Activated CD8-positive, alpha-beta memory T cell treated with anti-CD3 and anti-CD28 coated beads, Interleukin-2, amount 50 U/mL, for 48 hours (primary cell): ENCODE measurements at places on chromosomes 1 and 21.

GRCh38 chr1:245118066-245118465 is 36.7 kb upstream of the KIF26B start:
- DNase-seq = no peak

DNA sequence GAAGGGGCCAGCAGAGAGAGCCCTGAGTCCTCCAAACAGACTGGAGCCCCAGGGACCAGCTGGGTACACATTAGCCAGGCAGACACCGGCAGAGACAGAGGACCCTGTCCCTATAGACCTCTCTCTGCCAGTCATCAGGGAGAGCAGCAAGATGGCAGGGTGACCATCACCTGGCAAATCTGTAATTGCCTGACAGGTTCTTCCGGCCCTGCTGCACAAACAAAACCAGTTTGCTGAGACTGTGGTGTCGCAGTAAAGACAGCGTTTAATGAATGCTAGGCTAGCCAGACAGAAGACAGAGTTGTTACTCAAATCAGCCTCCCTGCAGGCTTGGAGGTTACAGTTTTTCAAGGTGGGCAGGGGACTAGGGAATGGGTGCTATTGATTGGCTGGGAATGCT is 618.9 kb downstream of the NPHP4 start:
- no peak for DNase-seq

- DNase-seq = no peak
Measured at GRCh38 chr1:46485564-46486431, 3.8 kb upstream of the DMBX1 start.

DNA sequence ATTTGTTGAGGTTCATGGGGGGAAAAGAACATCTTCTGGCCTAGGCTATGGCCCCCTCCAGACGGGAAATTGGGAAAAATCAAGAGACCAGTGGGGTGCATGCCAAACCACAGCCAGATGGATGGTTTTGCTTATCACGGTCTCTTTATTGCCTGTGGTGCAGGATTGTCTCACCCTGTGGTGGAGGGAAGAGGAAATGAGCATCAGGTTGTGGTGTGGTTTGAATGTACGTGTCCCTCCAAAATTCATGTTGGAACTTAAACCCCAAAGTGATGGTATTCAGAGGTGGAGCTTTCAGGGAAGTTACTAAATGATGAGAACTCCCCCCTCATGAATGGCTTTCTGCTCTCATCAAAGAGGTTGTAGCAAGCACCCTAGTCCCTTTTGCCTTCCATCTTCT is 525.7 kb downstream of the NPHP4 start:
- DNase-seq = no peak

DNA sequence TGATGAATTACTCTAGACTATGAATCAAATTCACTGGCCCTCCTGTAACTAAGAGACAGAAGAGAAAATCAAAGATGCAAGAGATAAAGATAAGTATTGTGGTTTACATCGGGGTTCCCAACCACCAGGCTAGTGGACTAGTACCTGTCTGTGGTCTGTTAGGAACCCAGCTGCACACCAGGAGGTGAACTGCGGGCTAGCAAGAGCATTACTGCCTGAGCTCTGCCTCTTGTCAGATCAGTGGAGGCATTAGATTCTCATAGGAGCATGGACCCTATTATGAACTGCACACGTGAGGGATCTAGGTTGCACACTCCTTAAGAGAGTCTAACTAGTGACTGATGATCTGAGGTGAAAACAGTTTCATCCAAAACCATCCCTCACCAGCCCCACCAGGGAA is 58.9 kb upstream of the DUSP10 start:
- no peak for DNase-seq

DNA sequence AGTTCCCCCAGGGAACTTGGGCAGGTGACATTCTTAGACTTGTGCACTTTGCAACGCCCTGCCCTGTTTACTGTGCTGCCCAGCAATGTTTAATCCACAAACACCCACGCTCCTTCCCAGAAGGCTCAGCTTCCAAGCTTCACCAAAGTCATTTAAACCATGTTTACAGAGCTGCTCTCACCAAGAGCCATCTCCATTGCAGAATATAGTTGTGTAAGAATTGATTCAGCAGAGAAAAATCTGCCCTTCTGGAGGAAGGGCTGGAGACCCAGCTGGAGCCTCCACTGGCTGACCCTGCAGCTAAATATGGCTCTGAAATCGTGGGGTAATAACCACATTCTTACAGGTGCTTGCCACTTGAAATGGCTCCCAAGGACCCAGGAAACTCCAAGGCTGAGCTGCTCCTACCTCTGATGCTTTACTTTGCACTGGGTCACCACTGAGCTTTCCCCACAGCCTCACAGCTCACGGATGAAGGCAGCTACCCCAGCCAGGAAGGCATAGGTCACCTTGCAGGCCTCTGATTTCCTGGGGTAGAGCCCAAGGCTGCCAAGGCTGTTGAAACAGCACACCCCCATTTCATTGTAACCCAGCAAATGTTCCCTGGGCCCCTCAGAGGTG is 8.7 kb downstream of the CAPN2 start:
- DNase-seq = no peak
